ENCODE measurements at places on chromosomes 16 and 17. TPM values are rescaled to one million over a fixed set of nuclear protein-coding genes. Genes with fewer than 3 reads are reported as not detected.
A peak's percentile ranks its signal among the peaks of the same experiment; 100 is the strongest.

- peaks cover 3% of the 10 kb centered on the region for H3K4me1 ChIP-seq
- no peak for DNase-seq
- H3K4me3 ChIP-seq = no peak overlapping the region
Observed at GRCh38 chr17:49520386-49521087, 25.4 kb downstream of the NGFR start.

DNA sequence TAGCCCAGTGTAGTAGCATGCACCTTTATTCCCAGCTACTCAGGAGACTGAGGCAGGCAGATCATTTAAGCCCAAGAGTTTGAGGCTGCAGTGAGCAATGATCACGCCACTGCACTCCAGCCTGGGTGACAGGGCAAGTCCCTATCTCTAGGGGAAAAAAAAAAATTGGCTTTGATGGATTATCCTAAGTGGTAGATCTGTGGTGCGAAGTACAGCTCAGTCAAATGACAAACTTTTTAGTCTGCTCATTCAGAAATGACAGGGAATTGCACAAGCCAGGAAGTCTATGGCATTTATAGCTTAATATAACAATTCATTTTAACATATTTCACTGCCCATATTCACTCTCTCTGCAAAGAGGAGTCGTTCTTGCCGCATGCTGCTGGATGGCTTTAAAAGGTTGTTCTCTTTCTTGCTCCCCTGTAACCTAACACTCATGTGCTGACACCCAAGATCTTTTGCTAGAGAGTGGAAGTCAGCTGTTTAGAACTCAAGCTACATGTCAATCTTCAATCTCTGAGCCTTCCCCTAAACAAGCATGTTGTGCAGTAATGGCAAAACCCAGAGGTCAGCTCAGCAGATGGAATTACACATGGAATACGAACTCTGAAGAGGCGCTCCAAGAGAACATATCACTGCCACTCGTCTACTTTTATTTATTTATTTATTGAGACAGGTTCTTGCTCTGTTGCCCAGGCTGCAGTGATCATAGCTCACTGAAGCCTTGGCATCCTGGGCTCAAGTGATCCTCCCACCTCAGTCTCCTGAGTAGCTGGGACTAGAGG is 32.8 kb downstream of the RNF157 start:
- no peaks in the 10 kb centered on the region for H3K27me3 ChIP-seq
- H3K36me3 ChIP-seq = peaks cover 67% of the 10 kb centered on the region
- peaks cover 68% of the 10 kb centered on the region for H3K4me1 ChIP-seq
- peak overlapping the region; percentile 86 for H3K27ac ChIP-seq
- no peak for DNase-seq

GRCh38 chr16:5590416-5590815 is 492.8 kb upstream of the EEF2KMT start:
- H3K36me3 ChIP-seq = no peaks in the 10 kb centered on the region
- H3K27me3 ChIP-seq = no peaks in the 10 kb centered on the region
- H3K4me3 ChIP-seq = no peak overlapping the region
- H3K4me1 ChIP-seq = no peaks in the 10 kb centered on the region
- DNase-seq = no peak
- H3K27ac ChIP-seq = no peak overlapping the region

DNA sequence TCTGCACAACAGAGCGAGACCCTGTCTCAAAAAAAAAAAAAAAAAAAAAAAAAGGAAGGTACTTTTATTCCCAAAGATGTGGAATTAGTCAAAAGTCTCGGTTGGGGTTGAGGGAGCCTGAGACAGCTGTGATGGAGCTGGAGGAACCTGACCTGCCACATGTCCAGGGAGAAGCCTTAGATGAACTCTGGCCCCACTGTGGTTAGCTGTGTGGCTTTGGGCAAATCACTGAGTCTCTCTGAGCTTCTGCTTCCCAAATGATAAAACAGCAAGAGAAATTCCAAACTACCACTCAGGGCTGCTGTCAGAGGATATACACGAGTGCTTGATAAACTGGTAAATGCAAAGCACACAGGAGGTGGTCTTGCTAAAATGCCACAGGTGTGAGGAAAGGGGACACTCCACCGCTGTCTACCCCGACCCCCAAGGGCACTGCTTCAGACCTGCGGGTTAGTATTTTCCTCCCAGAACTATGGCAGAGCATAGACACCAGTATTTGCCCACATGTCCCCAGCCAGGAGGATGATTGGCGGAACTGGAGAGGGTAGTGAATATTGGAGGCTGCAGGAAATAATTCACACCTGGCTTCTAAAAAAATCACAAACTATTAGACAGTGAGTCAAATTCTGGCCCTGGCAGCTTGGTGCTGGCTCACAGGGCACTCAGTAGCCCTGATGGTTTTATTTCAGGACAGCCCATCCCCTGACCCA is 14.7 kb downstream of the DRC3 start:
- H3K4me1 ChIP-seq = no peaks in the 10 kb centered on the region
- no peaks in the 10 kb centered on the region for H3K36me3 ChIP-seq
- no peak for DNase-seq
- H3K27me3 ChIP-seq = no peaks in the 10 kb centered on the region

GRCh38 chr17:82235056-82235774 is 6.4 kb downstream of the SLC16A3 start:
- H3K4me1 ChIP-seq = peaks cover 54% of the 10 kb centered on the region
- peaks cover 11% of the 10 kb centered on the region for H3K36me3 ChIP-seq
- H3K4me3 ChIP-seq = no peak overlapping the region
- no peak overlapping the region for H3K27ac ChIP-seq
- no peak for DNase-seq
- no peaks in the 10 kb centered on the region for H3K27me3 ChIP-seq

DNA sequence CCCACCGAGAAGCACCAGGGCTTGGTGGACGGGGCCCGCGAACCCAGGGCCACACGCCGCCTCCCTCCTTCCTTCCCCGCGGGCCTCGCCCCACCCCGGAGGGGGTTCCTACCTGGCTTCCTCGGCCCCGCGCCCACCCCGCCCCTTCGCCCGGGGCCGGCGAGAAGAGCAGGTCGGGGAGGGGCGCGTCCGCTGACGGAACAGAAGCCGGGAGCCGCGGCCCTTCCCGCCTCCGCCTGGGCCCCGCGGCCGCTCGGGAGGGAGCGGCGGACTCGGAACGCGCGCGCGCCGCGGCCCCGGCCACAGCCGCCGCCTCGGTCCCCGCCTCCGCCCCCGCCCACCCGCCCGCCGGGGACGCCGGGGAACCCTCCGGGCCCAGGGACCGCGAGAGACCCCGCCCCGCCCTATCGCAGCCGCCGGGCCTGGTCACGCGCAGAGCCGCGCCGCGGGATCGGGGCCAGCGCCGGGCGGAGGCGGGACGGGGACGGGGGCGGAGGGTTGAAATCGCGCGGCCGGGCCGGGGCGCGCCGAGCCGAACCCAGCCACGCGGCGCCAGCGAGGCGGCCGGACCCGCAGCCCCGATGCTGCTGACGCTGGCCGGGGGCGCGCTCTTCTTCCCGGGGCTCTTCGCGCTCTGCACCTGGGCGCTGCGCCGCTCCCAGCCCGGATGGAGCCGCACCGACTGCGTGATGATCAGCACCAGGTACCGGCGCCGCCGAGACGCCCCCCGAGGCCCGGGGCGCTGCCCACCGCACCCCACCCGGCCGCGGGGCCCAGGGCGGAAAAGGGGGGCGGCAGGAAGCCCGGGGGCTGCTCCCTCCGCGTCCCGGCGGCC is at the start of gene TLCD3A:
Gene TLCD3A (plus strand): TSS at position 530 of the 835 bp plus-strand sequence. CDS start 52 bp downstream, at position 582.
- H3K27ac ChIP-seq = peak within 1 kb of the TSS; percentile 75
- DNase-seq = peak; percentile 61
- peaks cover 12% of the 10 kb centered on the region for H3K4me1 ChIP-seq
- H3K4me3 ChIP-seq = peak within 1 kb of the TSS; percentile 78
- H3K36me3 ChIP-seq = peaks cover 17% of the 10 kb centered on the region

GRCh38 chr16:53809088-53809932 is 105.4 kb downstream of the FTO start:
- peaks cover 10% of the 10 kb centered on the region for H3K36me3 ChIP-seq
- H3K4me3 ChIP-seq = no peak overlapping the region
- H3K4me1 ChIP-seq = peaks cover 3% of the 10 kb centered on the region

- H3K27me3 ChIP-seq = peaks cover 24% of the 10 kb centered on the region
- no peak for DNase-seq
- H3K4me3 ChIP-seq = no peak overlapping the region
- no peaks in the 10 kb centered on the region for H3K4me1 ChIP-seq
Observed at GRCh38 chr17:28999206-28999605, 6.6 kb downstream of the SEZ6 start.

DNA sequence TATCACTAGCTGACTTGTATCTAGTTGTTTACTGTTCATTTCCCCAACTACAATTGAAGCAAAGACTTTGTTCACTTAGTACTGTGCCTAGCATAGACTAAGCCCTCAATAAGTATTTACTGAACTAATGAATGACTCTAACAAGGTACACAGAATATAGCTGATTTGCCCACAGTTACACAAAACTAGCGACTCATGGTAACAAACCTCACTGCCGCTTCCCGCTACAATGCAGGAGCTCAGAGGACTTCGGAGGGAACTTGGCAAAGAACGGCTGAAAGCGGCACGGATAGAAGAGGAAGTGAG is 524 bp downstream of the EFTUD2 start:
- peaks cover 8% of the 10 kb centered on the region for H3K27me3 ChIP-seq
- peaks cover 29% of the 10 kb centered on the region for H3K4me1 ChIP-seq
- H3K36me3 ChIP-seq = peaks cover 11% of the 10 kb centered on the region

GRCh38 chr16:4488499-4488967 is 12.3 kb downstream of the HMOX2 start:
- peak overlapping the region; percentile 48 for H3K4me3 ChIP-seq
- peaks cover 38% of the 10 kb centered on the region for H3K36me3 ChIP-seq
- H3K27me3 ChIP-seq = no peaks in the 10 kb centered on the region
- H3K4me1 ChIP-seq = peaks cover 51% of the 10 kb centered on the region
- DNase-seq = peak; percentile 55
- H3K27ac ChIP-seq = peak overlapping the region; percentile 96

DNA sequence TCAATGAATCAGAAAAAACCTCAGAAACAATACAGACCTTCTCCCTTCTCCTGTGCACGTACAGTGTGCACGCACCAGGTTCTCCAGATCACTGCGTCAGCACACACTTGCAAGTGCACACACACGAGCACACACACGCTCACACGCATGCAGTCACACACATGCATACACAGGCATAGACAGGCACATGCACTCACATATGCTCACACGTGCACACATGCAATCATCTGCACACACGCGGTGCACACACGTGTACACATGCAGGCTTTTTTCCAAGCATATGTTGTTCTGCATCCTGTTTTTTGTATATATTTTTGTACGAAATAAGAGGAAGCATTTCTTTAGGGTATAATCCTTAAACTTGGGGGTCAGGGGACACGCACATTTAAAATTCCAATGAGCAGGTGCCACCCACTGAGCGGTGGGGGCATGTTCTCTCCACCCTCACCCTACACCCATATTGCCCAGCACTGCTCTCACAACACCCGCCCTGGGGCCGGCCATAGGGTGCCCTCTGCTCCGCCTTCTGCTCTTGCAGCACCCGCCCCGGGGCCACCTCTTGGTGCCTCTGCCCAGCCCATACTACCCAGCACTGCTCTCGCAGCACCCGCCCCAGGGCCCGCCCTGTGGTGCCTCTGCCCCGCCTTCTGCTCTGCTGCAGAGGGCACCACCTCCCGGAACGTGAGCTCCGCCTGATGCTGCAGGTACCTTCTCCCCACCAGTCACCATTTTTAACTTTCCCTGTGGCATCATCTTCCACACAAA is 20.9 kb downstream of the KLHDC4 start:
- H3K4me3 ChIP-seq = no peak overlapping the region
- no peaks in the 10 kb centered on the region for H3K27me3 ChIP-seq
- DNase-seq = no peak
- H3K27ac ChIP-seq = no peak overlapping the region
- H3K36me3 ChIP-seq = peaks cover 23% of the 10 kb centered on the region

DNA sequence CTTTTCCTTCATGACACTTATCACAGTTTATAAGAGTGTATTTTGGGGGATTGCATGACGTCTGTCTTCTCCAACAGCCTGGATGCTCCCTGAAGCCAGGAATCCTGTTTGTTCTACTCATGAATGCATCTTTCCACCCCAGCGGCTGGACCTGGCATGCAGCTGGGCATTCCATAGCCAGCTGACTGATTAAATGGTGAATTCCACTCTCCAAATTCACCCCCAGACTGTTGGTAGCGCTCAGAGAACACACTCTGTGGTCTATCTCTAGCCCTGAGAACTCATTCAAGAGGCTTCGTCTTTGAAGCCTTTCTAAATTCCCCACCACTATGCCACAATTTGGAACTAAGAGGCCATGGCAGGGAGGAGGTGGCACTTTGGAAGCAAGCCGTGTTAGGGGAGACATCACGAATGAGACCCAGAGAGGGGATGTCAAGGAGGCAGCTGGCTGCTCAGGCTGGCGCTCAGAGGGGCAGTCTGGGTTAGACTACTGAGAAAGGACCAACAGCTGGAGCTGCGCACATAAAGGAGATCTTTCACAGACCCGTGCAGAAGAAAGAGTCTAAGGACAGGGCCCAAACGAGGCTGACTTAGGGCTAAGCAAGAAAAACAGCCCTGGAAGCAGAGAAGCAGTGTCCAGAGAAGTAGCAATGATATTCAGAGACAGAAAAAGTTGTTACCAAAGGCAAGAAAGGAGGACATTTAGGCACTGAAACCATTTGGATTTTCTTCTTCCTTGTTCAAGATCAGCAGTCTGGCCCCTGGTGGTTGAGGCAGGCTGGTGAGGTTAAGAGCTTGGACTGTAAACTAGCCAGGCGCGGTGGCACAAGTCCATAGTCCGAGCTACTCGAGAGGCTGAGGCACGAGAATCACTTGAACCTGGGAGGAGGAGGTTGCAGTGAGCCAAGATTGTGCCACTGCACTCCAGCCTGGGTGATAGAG is 42.4 kb upstream of the ZNF629 start:
- no peaks in the 10 kb centered on the region for H3K4me1 ChIP-seq
- no peaks in the 10 kb centered on the region for H3K36me3 ChIP-seq
- no peak overlapping the region for H3K4me3 ChIP-seq

GRCh38 chr17:77354670-77355455 is 214.1 kb downstream of the SEC14L1 start:
- no peaks in the 10 kb centered on the region for H3K27me3 ChIP-seq
- no peak overlapping the region for H3K27ac ChIP-seq
- H3K4me3 ChIP-seq = no peak overlapping the region
- H3K36me3 ChIP-seq = no peaks in the 10 kb centered on the region
- peaks cover 8% of the 10 kb centered on the region for H3K4me1 ChIP-seq

- no peak for DNase-seq
- no peak overlapping the region for H3K27ac ChIP-seq
- H3K4me1 ChIP-seq = no peaks in the 10 kb centered on the region
- peaks cover 7% of the 10 kb centered on the region for H3K27me3 ChIP-seq
- H3K36me3 ChIP-seq = no peaks in the 10 kb centered on the region
- no peak overlapping the region for H3K4me3 ChIP-seq
Observed at GRCh38 chr17:6057562-6057961, 12.6 kb upstream of the WSCD1 start.

The GSE1 gene
- 43.1 TPM for total RNA-seq

The ABCA8 gene
- not detected for total RNA-seq

The CD7 gene
- total RNA-seq = 307 TPM

The C17orf75 gene
- 32.3 TPM for total RNA-seq

The COPZ2 gene
- total RNA-seq = 14.1 TPM

The SULT1A1 gene
- total RNA-seq = 13.5 TPM

The EIF3CL gene
- 58.1 TPM for total RNA-seq

The TBC1D26 gene
- total RNA-seq = not detected

The GALK1 gene
- total RNA-seq = 53.7 TPM

The MPP2 gene
- total RNA-seq = 0.61 TPM
